Stimulated activated CD4-positive, alpha-beta T cell treated with anti-CD3 and anti-CD28 coated beads, TNF-alpha, amount 100 ng/mL, for 24 hours (primary cell): ENCODE measurements at places on chromosomes 12 and 14.
A peak's percentile ranks its signal among the peaks of the same experiment; 100 is the strongest.

DNA sequence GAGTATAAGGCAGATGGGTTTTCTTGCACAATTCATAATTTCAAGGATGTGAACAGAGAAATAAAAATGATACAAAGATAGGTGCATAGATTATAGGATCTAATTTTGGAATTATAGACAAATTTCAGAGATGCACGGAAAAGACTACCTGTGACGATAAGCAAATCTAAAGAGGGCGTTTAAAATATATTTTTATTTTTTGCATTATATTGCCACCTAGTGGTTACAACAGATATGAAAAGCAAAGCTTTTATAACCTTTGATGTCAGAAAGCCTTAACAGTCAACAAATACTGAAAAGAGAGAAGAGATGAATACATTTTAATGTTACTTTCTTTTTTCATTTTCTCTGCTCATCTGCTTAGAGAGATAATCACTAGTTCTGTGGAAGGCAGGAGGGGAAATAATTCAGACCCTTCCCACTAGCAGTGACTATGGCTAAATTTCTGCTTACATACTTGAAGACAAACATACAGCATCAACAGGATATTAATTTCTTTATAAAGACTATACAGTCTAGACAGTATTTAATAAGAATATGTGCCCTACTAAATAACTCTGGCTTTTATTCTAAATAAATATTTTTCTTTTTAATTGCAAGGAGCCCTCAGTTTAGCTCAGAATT is 46.3 kb downstream of the NTS start:
- no peak for DNase-seq

DNA sequence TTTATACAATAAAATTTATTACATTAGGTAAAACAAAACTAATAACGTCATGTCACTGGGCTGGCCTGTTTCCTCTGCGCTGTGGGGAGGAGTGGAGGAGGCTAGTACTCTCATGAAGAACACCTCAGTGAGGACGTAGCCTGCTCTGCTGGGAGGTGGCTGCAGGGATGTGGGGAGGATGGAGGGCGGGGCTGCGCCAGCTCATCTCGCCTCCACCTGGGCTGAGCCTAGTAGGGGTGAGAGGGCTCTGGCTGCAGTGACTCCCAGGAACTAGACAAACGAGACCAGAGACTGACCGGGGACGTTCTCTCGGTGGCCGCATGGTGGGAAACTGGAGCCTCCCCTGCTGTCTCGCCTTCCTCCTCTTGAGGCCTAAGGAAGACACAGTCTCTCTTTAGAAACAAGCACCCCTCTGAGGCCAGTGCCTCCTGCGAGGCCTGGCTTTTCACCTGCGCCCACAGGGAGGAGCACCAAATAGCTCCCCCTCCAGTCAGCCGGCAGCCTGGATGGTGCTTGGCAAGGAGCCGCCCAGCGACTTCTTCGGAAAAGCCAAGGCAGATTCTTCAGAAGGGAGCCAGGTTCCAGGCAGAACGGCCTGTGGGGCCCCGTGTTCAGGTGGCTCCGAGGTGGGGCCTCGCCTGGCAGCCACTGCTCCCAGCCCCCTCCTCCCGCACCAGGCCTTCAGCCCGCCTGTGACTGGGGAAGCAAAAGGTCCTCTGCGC is 62.4 kb downstream of the PLEKHG3 start:
- DNase-seq = no peak

DNA sequence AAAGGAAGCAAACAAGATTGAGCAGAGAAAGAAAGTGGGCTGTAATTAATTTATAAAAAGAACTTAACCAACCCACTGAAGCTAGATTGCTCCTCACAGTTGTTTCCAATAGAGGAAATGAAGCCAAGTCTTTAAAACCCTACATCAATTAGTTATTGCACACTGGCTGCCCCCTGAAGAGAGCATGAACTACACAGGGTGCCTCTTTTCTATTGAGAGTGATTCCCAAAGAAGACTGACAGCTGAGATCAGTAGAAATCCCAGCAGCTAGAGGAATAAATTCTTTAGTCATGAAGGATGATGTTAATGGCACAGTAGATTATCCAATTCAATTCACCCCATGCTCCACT is 8.6 kb upstream of the USP15 start:
- DNase-seq = no peak

DNA sequence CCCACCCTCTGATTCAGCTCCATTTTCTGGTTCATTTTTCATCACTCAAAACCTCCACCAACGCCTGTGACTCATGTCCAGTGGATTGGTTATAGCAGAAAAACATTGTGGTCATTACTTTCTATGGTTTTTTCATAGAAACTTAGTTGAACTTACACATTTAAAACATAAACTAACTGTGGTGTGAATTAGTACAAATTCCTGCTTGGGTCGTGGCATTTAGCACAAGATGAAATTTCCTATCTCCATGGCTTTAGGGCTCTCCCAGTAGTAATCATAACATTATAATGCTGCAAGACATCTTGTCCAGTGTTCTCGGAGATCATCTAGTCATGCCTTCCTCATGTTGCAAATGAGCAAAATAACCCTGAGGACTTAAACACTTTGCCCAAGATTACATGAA is 7.1 kb downstream of the RNASE7 start:
- no peak for DNase-seq

DNA sequence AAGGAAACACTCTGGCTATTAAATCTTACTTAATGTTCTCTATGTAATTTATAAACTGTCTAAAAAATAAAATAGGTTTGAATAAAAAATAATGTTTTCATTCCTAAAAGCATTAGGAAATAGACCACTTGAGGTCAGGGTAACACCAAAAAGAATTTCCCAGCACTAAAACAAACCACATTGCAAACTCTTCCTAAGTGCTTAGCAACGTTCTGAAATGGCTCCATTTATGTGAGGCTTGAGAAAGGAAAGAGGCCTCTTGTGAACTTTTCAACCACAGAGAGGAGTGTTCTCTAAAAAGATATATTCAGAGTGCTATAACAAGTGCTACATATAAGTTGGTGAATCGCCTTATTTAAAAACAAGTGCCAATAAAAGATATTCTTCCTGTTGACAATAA is 42.7 kb downstream of the ALX1 start:
- no peak for DNase-seq

DNA sequence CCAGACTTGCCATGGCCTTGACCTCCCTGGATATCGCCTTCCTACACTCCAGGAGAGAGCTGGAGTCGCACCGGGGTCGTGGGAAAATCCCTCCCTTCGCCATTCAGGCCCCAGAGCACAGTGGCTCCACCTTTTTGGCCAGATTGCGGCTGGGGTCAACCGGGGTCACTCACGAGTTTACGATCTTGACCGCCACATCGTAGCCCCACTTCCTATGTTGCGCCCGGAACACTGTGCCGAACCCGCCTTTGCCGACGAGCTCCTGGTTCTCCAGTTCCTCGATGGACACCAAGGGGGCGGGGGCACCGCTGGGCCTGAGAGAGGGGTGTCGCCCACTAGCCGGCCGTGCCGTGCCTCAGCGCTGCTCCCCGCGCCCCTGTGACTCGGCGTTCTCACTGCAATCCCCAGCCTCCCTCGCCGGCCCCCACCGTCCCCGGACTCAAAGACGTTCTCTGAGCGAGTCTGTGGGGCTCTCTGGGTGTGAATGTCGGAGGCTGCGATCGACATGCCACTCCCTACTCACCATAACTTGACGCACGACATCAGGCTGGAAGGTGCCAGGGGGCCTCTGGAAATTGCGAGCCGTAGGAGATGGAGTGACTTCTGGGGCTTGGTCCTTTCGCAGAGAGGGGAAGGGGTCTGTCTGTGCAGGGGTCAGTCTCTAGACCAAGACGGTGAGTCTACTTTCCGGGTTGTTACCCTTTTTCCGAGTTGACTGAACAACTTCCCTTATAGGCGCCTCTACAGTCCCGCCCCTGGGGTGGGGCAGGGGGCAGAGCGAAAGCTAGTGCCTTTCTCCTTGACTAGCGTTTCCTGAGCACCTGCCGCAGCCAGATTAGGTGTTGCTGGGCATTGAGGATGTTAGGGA is at the start of gene RIPK3:
TSS of gene RIPK3 (minus strand) at position 708 of the 868 bp plus-strand sequence. CDS start at position 543, 165 bp downstream.
- DNase-seq = peak; percentile 36

GRCh38 chr12:11969437-11970154 is 101.1 kb upstream of the BCL2L14 start:
- no peak for DNase-seq

GRCh38 chr12:32120419-32120818 is 13.8 kb downstream of the BICD1 start:
- DNase-seq = no peak

DNA sequence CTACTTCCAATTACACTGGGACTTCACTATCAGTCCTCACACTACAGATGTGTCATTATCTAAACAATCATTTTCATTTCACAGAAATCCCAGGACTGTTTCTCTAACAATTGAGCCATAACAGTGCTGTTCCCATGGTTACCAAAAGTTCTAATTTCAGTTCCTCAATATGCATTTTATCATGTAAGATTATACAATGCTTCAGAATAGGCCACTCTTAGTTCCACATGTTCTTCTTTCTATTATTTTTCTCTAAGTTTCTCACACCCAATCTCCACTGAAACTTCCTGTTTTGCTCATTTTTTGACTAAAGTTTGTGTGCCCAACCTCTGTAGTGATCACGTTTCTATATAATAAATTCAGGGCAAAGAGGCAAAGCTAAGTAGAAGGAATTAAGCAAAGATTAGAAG is 185.8 kb downstream of the DUSP6 start:
- DNase-seq = no peak

DNA sequence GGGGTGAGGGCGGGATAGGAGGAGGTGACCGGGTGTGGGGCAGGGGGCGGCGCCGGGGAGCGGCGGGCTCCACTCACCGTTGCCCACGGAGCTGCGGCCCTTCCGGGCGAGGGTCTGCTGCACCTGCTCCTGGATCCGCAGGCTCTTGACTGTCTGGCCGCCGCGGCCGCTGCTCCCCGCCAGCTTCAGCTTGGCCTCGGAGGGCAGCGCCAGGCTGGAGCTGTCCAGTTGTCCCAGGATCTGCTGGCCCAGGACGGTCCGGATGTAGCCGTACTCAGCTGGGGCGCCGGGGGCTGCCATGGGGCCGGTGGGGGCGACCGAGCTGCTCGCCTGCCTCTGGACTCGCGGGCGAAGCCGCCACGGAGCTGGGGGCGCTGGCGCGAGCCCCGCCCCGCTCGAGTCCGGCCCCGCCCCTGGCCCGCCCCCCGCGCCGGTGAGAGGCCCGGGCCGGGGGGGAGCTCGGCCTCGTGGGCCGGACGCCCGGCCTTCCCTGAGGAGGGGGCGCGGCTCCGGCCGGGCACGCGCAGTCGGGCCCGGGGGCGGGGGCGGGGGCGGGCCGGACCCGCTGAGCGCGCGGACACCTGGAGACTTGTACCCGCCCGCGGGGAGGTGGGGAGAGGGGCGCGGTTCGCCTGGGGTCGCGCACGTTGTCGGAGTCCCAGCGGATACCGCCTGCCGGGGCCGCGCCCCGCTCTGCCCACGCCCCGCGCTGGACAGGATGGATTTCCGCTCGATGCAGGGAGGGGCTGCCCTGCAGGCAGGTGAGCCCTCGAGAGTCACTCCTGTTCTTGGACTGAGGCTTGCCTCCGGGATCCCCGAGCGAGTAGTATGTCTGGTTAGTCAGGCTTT is at the start of gene PKP2:
TSS of gene PKP2 (minus strand) at position 346 of the 849 bp plus-strand sequence. CDS start at position 300, 46 bp downstream.
- no peak for DNase-seq

- no peak for DNase-seq
Measured at GRCh38 chr14:90358359-90358758, 26.6 kb upstream of the NRDE2 start.

DNA sequence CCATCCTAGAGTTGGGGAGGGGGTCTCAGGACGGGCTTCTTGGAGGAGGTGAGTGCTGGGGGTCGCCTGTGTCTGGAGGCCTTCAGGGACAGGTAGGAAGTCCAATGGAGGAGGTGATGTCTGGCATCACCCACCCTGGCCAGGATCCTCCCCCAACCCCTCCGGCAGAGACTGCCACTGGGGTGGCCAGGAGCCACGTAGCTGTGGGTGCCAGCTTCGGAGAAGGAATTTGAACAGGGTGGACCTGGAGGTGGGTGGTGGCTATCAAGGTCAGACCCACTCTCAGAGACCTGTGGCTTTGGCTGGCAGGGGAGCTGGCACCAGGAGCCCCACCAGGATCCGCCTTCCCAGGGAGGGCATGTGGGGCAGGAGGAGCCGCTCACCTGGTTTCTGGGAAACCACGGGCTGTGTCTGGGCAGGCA is 9.1 kb downstream of the CEP170B start:
- DNase-seq = no peak

- no peak for DNase-seq
Measured at GRCh38 chr12:10386857-10387256, 3.0 kb downstream of the KLRK1 start.

- DNase-seq = no peak
Measured at GRCh38 chr12:71626768-71627167, 36.9 kb downstream of the ZFC3H1 start.

DNA sequence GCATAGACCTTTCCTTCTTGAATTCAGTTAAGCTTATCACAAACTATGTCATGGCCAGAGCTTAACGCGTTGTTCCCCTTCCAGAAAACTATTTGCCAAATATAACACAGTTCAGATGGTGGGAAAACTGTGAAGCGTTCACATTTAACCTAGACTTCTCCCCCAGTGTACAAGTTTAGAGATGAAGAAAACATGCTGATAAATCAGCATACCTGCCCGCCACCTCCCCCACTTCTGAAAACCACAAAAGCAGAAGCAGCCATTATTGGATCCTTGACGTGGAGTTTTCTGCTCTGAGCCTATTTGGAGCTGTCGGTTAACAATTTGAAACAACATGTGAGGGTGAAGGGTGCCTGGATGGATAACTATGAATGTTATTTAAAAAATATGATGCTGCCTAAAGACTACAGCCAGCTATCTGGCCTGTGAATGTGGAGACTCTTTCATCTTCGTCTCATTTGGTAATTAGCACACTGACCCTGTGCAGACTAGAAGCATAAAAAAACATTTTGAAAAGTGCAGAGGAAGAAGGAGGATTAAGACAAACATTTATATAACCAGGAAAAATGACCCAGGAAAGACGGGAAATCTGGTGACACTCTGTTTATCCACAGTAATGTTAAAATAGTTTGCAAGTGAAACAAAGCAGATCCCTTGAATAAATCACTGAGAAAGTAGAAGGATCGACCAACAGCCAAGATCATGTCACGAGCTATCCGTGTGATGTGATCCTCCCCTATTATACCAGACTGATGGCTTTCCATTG is 408.2 kb downstream of the AEBP2 start:
- no peak for DNase-seq

DNA sequence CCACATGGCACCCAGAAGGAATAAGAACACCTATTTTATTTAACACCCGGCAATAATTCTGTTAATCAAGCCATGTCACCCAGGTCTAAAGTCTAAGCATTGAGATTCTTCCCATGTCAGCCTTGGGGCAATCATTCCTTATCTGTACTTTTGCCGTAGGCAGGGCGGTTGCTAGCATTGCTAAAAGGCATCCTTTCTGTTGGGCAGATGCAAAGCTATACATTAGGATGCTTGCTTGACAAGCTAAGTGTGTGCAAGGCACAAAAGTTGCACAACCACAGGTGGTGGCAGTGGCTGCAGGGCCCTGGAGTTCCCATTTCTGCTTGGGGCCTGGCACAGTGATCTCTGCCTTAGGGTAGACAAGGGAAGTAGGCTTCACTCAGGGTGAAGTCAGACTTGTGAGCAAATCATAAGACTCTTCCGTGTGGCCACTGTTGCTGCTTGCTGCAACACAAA is 12.5 kb upstream of the GALNT6 start:
- no peak for DNase-seq

GRCh38 chr12:14883686-14884085 is 2.0 kb downstream of the MGP start:
- no peak for DNase-seq

- no peak for DNase-seq
Measured at GRCh38 chr12:4423528-4424195, 22.0 kb downstream of the FGF6 start.

- no peak for DNase-seq
Measured at GRCh38 chr12:94304566-94305061, 155.1 kb downstream of the CEP83 start.
